Activated CD4-positive, CD25-positive, alpha-beta regulatory T cell (primary cell): ENCODE measurements at places on chromosomes 12 and 14.
A peak's percentile ranks its signal among the peaks of the same experiment; 100 is the strongest.

DNA sequence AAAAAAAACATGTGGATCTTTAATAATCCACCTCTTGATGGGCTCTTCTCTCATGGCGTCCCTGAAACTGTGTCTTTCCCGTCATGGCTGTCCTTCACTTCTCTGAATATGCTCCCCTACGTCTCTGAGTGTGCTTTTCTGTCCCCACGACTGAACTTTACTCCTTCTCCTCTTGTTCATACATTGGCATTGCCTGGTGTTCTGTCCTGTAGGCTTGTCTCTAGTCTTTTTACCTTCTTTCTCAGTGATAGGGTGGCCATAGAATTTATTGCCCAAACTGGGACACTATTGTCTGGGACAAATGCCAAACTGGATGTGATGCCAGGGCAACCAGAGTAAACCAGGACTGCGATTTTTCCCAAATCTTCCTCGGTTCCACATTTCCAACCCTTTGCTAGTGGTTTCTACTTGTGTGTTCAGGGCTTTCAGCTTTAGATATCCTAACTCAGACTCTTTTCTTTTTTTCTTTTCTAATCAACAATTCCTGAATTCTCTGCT, 202.2 kb downstream of the ATP23 start:
- DNase-seq: no peak

- DNase-seq: no peak
Measured at GRCh38 chr12:112928978-112929377, 9.3 kb upstream of the OAS3 start.

- no peak for DNase-seq
Measured at GRCh38 chr12:45973526-45973925, 16.8 kb downstream of the SCAF11 start.

DNA sequence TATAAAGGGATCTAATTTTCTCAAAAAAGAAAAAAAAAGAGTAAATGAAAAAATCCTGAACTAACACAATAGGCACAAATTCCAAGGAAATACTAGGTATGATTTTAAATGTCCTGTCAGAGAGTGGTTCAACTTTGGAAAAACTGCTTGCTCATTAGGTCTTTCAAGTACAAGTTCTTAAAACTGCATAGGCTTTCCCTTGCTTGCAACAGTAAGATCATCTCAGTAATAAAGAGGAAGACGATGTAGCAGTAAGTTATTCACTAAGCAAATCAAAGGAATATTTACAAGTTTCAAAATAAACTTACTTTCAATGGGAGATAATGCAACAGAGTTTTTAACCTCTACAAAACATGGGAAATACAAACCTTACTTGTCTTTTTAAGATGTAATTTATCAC, 21.6 kb downstream of the CORO1C start:
- DNase-seq: no peak

GRCh38 chr12:6996040-6996441, 22.2 kb downstream of the LPCAT3 start:
- DNase-seq: no peak

GRCh38 chr12:48796976-48797375, 8.1 kb upstream of the ADCY6 start:
- DNase-seq: no peak

- DNase-seq: no peak
Measured at GRCh38 chr14:53628732-53629430, 327.7 kb downstream of the BMP4 start.

- DNase-seq: peak; percentile 39
Measured at GRCh38 chr14:101705733-101706508, 55.6 kb upstream of the PPP2R5C start.

DNA sequence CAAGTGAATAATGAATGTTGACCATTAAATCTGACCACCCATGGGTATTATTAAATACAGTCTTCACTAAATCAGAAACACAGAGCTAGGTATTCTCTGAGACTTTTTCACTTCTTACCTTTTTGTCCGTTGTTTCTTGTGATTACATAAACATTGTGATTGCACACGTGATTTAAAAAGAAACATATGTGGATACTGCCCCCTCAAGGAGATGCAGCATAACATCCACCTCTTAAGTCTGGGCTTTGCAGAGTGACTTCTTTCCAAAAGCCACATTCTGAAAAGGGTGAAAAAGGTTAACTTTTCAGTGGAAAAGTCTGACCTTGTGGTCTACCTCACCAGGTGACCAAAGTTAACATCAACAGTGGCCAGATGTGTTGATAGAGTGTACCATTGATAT, 185.5 kb upstream of the FAR2 start:
- DNase-seq: no peak

DNA sequence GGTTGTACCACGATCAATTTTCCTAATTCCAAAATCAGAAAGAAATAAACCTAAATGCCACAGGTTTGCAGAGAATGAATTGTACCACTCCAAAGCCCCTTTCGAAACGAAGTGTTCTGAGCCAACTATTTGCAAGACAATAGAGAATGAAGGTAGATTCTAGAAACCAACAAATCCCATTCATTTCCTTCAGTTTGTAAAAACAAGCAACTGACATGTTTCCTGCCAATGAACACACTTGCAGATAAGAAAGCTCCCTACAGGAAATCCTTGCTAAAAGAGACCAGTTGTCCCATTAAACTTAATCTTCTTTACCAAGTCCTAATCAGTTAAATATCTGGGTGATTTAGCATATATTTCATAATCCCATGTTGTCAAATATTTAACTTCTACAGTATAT, 198.4 kb upstream of the FOXN3 start:
- no peak for DNase-seq

DNA sequence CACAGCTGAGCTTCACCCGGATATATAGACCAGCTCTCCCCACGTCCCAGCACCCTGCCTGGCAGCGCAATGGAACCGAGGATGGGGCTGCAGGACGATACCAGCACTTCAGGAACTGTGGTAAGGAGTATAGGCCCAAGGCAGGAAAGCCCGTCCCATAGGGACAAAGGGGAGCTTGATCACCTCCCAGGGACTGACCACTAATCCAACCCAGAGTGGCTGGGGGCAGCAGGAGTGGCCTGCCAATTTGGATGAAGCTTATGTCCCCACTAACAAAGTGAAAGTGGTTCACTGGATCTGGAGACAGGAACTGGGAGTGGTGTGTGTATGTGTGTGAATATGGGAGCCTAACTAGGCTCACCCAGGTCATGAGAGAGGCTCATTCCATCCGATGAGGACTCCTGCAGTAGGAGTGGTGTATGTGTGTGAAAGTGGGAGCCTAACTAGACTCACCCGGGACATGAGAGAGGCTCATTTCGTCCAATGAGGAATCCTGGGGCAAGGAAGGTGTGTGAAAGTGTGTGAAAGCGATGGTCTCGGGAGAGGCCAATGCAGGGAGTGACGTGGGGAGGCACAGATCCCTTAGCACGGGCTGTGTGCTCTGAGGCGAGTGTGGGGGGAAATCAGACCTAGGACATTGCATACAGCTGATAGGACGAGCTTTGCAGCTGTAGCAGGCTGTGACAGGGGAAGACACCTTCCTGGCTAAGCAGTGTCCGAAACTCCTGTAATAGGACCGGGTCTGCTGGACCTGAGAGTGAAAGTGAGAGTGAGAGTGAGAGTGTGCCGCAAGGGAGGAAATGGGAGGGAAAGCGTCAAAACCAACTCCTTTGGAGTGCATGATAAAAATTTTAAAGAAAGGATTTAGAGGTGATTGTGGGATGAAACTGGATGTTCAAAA, 25.7 kb downstream of the KLRK1 start:
- no peak for DNase-seq

- DNase-seq: no peak
Measured at GRCh38 chr12:41621291-41621690, 433.2 kb downstream of the PDZRN4 start.

DNA sequence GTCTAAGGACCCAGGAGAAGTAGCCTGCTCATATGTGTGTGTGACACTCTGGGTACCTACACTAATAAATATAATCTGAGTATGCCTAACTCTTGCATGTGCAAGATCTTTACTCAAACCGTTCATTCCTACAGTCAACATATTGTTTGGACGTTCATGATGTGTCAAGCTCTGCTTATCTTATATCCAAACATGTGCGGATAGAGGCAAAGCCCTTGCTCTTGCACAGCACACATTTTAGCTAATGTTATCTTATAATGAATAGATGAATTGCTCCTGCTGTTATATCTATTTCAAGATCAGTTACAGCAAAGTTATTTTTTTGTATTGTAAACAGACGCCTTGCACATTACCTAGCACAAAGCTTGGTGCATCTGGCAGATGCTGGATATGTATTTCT, 228.4 kb upstream of the FLRT2 start:
- no peak for DNase-seq

GRCh38 chr12:13044906-13045299, 722 bp downstream of the FAM234B start:
- no peak for DNase-seq

- DNase-seq: no peak
Measured at GRCh38 chr12:6821591-6822425, at the start of gene GPR162. TSS of gene GPR162 (plus strand) at chr12:6821821. CDS start at chr12:6823899, 2,078 bp downstream.

DNA sequence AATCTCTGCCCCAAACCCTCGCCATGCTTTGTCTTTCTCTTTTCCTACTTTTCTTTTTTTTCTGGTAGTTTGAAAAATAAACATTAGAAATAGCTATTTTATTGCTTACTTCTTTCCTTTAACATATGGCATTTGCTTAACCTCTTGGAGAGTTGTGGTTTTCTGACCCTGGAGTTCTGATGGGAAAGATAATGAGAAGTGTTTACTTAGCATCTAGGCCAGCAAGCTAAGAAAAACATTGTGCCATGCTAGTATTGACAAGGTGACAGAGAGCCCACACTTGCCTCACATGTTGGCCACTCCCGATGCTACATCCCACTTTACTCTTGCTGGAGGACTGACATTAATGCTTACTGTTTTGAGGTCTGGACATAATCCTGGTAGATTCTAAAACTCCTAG, 886.2 kb downstream of the DIO2 start:
- DNase-seq: no peak

GRCh38 chr12:98653866-98654493, 8.9 kb downstream of the APAF1 start:
- DNase-seq: no peak

DNA sequence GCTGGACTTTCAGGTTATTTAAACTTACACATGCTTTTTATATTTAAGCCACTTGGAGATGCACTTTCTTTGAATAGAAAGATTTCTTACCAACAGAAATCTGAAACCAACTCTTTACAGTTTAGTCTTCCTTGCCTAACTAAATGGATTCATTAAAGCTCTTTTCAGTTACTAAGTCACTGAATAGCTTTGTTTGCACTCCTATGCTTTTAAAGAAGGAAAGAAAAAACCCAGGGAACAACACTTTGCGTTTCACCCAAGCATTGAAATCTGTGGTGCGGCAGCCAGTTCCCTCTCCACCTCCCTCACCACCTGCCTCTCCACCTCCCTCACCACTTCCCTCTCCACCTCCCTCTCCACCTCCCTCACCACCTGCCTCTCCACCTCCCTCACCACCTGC, 70.3 kb downstream of the RIMBP2 start:
- DNase-seq: no peak

GRCh38 chr12:61385771-61386170, 874.4 kb upstream of the USP15 start:
- no peak for DNase-seq

DNA sequence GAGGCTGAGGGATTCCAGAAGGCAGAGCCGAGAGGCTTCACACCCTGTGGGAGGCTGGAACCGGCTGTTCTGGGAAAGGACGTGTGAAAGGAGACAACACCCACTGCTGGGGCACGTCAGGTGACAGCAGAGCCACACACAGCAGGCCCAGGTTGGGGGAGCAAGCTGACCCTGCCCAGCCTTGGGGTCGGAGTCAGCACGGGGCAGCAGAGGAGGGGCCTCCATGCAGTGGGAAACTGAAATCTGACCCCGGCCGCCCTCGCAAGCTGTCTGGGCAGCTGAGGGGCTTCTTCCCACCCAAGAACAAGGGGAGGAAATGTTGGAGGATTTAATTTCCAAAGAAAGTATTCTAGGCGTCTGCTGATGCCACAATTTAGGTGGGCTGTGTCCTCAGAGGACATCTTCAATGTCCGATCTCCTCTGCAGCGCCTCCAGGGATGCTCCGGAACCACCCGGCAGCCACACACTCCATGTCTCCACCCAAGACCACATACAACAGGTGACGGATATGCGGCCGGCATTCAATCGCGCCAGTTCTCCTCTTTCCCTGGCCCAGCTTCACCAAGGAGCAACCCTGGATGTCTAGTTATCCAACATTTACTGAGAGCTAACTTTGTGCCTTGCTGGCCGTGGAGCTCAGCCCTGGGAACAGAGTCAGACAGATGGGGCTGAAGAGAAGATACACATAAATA, 30.7 kb downstream of the SNRNP35 start:
- no peak for DNase-seq

DNA sequence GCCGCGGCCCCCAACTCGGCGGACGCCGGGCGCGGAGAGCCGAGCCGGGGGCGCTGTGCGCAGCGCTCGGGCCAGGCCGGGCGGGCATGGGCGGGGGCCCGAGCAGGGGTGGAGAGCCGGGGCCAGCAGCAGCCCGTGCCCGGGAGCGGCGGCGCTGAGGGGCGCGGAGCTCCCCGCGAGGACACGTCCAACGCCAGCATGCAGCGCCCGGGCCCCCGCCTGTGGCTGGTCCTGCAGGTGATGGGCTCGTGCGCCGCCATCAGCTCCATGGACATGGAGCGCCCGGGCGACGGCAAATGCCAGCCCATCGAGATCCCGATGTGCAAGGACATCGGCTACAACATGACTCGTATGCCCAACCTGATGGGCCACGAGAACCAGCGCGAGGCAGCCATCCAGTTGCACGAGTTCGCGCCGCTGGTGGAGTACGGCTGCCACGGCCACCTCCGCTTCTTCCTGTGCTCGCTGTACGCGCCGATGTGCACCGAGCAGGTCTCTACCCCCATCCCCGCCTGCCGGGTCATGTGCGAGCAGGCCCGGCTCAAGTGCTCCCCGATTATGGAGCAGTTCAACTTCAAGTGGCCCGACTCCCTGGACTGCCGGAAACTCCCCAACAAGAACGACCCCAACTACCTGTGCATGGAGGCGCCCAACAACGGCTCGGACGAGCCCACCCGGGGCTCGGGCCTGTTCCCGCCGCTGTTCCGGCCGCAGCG, 639 bp downstream of the FZD10 start:
- DNase-seq: no peak

GRCh38 chr12:53380104-53380793, at the start of gene SP1:
TSS of gene SP1 (plus strand) at chr12:53380176. CDS start at chr12:53380292, 116 bp downstream.
- DNase-seq: peak; percentile 77

DNA sequence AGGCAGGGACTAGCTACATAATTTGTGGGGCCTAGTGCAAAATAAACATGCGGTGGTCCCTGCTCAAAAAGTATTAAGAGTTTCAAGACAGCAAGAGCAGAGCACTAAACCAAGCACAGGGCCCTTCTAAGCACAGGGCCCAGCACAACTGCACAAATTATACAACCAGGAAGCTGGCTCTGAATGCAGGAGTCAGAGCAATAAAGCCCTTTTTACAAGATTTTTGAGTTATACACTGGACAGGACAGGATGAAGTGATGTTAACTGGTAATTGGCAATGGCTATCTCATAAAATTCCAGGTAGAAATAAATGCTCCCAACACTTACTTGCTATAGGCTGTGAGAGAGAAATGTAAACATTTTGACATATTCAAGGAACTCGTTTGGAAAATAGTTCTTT, 86.2 kb upstream of the GPHB5 start:
- no peak for DNase-seq

GRCh38 chr12:113184098-113184899, 979 bp downstream of the DDX54 start:
- DNase-seq: peak; percentile 62

- no peak for DNase-seq
Measured at GRCh38 chr14:104806625-104807465, 5.9 kb downstream of the ZBTB42 start.
